ENCODE measurements at places on chromosomes 7 and 10. TPM values are rescaled to one million over a fixed set of nuclear protein-coding genes. Genes with fewer than 3 reads are reported as not detected.

YKT6 gene
- 57.0 TPM for total RNA-seq

CYP26C1 gene
- total RNA-seq: 0.16 TPM

TRIM50 gene
- not detected for total RNA-seq

ASB15 gene
- not detected for total RNA-seq

ACBD7 gene
- 1.1 TPM for total RNA-seq

SLC13A1 gene
- total RNA-seq: not detected

TPK1 gene
- total RNA-seq: 4.8 TPM

UTF1 gene
- not detected for total RNA-seq

CPN1 gene
- total RNA-seq: not detected

DNA sequence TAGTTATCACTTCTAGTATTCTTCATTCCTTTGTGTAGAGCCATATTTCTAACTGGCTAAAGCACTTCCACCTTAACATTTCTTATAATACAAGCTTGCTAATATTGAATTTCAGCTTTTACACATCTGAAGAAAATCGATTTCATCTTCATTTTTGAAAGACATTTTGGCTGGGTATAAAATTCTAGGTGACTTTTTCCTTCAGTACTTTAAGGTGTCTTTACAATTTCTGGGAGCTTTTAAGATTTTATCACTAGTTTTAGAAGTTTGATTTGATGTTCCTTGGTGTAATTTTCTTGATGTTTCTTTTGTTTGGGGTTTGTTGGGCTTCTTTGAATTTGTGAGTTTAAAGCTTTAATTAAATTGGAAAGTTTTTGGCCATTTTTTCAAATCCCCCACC, 38.5 kb upstream of the TMEM168 start:
- DNase-seq: no peak

DNA sequence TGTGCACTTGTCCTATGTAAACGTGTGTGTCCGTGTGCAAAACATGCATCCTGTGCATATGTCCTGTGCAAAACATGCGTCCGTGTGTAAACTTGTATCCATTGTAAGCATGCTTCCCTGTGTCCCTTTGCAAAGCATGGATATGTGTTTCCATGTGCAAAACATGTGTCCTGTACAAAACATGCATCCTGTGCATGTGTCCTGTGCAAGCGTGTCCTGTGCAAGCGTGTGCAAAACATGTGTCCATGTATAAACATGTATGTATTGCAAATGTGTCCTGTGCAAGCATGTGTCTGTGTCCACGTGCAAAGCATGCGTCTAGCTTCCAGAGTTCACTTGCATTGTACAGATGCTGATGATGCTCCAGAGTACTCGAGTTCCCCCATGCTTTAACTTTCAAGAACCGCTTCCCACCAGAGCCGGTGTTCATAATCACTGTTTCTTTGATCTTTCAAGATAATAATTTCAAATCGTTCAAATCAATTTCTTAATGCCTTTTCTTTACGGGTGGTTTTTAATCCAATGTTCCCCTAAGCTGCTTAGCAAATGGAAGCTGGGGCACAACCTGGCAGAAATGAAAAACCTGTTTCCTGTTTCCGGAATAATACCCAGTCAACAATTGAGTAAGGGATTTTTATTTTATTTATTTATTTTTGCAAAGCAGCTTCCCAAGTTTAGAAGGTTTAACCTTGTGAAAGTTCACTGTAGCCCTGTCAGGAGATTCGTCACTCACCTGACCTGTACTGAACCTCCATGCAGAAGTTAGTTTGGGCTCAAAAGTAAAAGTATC, 641 bp upstream of the ASB13 start:
- DNase-seq: no peak

DNA sequence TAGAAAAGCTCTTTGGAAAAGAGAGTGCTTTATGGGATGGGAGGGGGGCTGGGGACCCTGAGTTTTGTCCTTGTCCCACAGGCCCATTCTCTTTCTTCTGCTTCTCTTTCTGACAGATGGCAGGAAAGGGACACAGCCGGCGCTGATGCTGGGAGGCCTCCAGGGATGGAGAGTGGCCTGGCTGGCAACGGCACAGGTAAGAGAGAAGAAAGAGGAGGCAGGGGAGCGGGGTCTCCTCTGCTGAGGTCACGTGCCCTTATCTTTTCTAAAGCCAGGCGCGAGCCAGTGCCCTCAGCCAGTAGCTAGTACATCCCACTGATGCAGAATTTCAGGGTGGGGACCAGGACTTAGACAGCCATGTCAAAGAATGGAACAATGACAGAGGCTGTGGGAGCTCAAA, 9.2 kb downstream of the ZNF775 start:
- no peak for DNase-seq

DNA sequence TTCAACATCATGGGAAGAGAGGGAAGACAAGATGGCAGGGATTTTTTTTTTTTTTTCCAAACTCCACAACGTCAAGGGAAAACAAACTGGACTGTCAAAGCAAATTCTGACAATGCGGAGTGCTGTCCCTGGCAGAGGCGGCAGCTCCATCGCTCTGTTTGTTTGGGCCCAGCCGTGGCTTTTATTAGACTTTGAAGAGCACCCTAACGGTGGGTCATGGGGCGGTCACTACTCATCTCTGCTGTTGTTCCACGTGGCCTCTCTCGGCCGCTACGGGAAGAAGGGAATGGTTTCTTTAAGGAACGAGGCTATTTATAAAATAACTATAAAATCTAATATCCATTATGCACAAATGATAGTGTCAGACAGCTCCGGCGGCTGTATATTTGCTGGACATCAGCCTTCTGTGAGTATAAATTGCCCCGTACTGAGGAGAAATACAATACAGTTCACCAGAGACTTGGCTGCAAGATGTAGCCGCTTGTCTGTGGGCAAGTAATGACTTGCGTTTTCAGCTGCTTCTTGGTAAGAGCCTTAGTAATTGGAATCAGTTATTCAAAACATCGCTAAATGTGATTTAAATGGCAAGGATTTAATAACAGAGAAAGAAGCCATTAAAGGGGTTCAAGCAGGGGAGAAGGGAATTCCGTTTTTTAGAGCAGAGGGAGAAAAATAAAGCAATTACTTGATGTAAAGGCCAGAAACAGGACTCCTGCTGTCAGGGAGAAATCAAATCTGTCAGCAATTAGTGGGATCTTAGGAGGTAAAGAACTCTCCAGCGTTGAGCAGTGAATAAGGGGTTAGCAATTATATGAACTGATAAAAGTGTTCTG, 61.7 kb upstream of the RAB11FIP2 start:
- DNase-seq: no peak

DNA sequence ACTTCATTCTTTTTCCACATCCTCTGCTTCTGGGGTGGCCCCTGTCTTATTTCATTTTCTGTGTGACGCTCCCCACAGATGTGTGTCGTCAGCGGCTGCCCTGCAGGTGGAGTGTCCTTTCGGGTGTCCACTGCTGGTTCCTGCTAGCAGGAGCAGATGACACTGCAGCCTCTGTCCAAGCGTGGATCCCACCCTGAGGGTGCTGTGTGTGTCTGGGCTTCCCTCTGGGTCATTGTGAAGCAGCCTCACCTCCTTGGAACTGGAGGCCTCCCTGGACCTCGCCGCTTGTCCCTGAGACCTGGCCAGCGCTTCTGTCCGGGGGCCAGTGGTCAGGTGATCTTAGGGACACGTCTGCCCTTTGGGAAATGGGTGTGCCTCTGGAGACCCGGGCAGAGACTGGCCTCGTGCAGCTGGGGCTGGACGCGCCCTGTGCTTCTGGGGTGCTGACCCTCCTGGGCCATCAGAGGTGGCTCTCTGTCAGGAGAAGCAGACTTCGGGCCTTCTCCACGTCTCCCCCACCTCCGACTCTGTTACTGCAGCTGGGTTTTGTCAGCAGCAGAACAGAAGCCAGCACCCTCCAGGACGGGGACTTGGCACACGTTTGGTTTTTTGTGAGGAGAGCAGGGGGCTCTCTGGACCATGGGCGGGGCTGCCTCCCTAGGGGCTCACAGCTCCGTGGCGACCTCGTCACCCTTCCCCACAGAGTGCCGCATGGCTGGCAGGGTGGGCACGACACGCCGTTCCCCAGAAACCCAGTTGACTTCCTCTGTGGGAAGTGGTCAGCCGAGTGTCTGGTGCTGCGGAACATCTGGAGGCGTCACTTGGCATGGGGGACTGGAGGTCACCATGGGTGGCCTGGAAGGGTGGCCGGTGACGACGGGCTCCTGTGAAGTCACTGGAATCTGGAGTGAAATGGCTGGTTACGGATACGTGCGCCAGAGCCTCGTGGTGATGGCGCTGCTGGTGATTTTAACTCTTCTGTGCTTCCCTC, 48.4 kb downstream of the INPP5A start:
- DNase-seq: no peak

- no peak for DNase-seq
Observed at GRCh38 chr7:22114440-22114981, 168.8 kb upstream of the CDCA7L start.

GRCh38 chr7:21942955-21943354, 2.7 kb downstream of the CDCA7L start:
- no peak for DNase-seq

DNA sequence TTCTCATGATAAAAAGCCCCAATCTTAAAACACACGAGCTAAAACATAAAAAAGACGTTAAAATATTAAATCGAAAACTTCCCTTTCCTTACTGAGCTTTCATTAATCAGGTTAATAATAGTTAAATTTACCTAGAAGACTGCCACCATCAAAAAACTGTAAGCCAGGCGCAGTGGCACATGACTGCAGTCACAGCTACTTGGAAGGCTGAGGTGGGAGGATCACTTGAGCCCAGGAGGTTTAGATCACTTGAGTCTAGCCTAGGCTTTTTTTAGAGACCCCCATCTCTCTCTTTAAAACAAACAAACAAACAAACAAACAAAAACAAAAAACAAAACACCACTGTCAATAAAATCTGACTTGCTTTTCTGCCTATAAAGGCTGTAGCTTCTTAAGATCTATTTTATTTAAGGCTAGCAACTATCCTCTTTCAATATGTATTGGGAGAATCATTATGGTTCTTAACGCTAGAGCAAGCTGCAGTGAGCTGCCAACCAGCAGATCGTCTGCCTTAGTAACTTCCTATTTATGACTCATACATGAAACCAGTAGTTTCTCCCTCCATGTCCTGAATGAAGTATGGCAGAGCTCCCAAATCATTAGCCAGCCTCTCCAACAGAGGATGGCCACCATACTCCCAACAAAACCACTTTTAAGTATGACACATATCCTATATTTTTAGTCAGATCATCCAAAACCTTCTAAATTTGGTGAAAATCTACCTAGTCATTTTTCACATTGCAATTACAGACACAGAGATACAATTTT, 163.7 kb downstream of the SRPK2 start:
- DNase-seq: no peak

DNA sequence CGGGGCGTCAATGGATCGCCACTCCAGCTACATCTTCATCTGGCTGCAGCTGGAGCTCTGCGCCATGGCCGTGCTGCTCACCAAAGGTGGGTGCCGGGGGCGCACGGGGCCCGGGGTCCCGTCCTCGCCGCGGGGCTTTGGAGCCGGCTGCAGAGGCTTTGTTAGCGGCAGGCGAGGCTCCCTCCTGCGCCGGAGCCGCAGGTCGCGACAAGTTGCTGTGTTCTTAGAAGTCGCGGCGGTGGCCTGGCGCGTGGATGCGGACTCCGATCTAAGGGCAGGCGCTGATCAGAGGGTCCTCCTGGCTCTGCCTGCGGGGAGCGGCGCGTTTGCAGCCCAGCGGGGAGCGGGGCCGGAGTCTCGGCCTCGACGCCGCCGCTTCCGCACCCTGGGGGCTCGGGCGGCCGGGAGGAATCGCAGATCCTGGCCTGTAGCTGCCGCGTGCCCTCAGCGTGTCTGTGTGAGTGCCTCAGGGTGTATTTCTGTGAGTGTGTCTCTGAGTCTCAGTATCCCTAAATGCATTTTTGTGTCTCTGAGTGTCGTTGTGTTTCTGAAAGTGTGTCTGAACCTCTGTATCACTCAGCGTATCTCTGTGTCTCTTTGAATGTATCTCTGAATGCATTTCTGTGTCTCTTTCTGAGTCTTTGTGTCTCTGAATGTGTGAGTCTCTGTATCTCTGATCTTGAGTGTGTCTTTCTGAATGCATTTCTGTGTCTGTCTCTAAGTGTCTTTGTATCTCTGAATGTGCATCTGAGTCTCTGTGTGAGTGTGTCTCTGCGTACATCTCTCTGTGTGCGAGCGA, 766 bp downstream of the BAMBI start:
- no peak for DNase-seq

GRCh38 chr10:115761166-115761565, 511.8 kb downstream of the GFRA1 start:
- DNase-seq: no peak

- DNase-seq: no peak
Observed at GRCh38 chr7:137018468-137018867, 150.0 kb downstream of the CHRM2 start.

GRCh38 chr7:98276241-98276761, 5.2 kb upstream of the BRI3 start:
- DNase-seq: no peak

GRCh38 chr10:124743191-124744101, 732 bp downstream of the FAM53B start:
- DNase-seq: no peak

DNA sequence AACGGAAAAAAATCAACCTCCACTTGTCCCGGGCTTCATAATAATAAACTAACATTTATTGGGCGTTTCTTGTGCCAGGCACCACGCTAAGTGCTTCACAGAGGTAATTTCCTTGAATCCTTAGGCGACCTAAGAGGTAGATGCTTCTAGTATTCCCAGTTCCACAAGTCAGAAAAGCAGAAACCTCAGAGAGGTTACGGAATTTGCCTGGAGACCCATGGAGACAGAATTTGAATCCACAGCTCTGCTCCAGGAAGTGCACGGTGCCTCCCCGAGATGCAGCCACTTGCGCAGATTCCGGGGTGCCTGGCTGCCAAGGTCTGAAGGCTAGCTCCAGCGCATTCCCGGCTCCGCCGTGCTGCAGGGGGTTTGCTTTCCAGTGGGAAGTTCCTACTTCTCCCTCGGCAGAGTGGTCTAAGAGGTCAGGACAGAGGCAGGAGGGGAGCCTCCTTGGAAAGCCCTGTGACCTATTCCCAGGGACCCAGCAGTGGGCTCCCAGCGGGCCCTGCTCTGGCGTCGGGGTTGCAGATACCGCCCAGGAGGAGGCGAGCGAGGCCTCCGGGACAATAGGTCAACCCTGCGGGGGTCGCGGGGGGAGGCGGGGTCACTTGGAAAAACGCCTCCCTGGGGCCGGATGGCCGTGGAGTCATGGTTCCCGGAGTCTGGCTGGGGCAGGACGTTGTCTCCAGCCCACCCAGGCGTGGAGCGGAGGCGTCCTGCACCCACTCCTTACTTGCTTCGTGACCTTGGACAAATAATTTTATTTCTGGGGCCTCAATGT, 10.1 kb upstream of the NKX2-3 start:
- no peak for DNase-seq

DNA sequence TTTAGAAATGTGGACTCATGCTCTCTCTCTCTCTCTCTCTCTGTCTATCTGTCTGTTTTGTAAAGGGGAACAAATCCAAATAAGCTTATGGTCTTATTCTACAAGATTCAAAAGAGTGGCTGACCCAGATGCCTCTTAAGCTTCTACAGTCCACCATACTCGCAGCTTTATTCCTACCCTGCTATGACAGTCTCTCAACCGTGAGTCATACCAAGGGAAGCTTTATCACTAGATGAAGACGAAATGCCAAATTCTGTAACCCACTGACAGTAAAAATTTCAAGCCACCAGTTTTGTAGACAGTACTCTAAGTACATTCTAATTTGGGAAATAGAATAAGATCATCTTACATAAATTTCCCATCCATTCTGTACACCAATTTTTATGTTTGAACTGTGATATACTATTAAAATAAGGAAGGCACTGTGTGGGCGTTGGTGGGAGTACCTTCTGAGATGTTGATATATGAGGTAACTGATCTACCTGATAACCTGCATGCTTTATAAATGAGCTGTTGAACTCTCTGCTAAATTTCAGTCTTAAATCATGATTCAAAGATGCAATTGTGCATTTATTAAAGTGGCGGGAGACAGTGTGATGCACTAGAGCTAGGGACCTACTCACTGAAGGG, 153.2 kb downstream of the KLF6 start:
- no peak for DNase-seq
